T-cell (primary cell): ENCODE measurements at places on chromosomes 7 and 10.

DNA sequence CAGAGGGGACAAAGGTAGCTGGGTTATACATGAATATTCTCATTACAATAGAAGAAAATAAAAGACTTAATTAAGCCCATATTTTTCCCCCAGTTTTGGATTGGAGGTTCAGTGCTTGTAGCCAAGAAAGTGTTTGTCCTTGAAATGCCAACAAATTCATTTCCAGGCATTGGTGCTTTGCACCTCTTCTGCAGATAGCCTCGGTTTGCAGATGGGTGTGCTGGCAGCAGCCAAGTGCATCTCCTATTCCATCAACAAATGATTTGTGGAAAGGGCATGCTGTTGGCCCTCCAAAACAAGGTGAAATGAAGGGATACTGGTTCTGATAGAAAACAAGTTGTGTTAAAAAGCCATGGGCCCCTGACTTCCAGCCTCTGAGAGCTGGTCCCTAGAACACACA, 187.3 kb downstream of the DPY19L1 start:
- DNase-seq: no peak

DNA sequence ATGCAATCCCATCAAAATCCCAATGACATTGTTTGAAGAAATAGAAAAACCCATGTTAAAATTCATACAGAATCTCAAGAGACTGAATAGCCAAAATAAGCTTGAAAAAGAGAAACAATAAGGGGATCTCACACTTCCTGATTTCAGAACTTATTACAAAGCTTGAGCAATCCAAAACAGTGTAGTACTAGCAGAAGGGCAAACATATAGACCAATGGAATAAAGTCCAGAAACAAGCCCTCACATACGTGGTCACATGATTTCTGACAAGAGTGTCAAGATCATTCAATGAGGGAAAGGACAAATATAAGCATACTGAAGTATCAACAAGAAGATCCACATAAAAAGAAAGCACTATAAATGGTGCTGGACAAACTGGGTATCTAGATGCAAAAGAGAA, 31.9 kb downstream of the MICU1 start:
- no peak for DNase-seq

- DNase-seq: no peak
Observed at GRCh38 chr7:81245353-81245752, 326.5 kb upstream of the SEMA3C start.

GRCh38 chr7:130390486-130390885, 10.2 kb downstream of the CPA1 start:
- no peak for DNase-seq

DNA sequence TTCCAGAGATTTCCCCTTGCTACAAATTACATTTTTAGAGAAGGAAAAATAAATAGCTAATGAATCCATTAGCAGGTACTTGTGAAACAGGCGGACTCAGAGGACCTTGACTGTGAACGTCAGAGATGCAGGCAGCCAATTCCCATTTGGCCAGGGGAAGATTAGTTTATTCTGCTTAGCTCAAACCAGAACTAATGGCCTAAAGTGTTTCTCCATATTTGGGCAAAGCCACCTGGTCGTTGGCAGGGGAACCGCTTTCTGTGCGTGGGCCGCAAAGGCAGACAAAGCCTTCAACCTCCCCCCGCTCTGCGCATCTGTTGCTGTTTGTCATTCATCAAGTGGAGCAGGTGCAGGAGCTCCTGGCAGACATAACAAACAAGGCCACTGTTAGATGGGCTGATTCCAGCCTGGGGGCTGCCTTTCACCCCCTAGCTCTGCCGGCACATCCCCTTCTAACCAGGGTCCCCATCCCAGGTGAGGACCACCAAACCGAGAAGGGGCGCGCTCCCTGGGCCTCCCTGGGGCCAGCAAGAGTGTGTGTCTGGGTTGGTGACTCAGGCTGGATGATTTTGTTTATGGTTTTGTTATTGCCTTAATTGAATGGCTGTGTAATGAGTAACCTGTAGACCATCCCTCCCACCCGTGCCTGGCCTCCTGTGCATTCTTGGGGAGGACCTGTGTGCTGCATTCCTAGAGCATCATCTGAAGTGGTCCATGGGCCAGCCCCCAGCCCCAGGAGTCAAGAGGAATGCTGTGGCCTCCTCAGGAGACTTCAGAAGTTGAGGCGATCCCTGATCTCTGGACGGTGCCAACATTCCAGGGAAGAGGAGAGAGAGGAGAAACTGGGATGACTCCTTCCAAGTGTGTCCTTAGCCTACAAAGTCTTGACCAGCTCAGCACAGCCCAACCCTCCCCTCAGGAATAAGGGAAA, 14.5 kb upstream of the CPA1 start:
- no peak for DNase-seq

- DNase-seq: no peak
Observed at GRCh38 chr10:99590799-99591198, 29.4 kb downstream of the SLC25A28 start.

DNA sequence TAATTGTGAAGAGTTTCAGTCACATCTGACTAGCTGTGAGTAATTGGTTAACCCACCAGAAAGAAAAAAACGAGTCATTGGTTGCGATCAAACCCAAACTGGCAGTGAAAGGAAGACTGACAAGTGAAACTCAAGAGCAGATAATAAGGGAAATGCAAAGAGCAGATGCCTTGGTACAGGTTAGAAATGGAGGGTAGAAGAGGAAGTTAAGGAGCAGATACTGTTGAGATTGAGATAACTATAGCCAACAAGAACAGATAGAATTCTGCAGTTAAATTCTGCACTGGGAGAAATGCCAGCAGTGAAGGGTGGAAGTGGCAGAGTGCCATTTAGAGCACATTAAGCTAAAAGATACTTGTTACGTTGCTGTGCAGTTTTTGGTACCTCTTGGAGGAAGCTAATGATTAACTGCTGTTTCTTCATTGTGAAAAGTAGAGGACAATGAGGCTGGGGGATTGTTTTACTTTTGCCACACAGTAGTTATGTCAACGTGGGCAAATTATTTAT, 65.8 kb downstream of the CDK13 start:
- no peak for DNase-seq

- DNase-seq: no peak
Observed at GRCh38 chr10:111650088-111650487, 533.5 kb downstream of the GPAM start.

GRCh38 chr10:112585960-112586359, 138.9 kb downstream of the VTI1A start:
- DNase-seq: no peak

DNA sequence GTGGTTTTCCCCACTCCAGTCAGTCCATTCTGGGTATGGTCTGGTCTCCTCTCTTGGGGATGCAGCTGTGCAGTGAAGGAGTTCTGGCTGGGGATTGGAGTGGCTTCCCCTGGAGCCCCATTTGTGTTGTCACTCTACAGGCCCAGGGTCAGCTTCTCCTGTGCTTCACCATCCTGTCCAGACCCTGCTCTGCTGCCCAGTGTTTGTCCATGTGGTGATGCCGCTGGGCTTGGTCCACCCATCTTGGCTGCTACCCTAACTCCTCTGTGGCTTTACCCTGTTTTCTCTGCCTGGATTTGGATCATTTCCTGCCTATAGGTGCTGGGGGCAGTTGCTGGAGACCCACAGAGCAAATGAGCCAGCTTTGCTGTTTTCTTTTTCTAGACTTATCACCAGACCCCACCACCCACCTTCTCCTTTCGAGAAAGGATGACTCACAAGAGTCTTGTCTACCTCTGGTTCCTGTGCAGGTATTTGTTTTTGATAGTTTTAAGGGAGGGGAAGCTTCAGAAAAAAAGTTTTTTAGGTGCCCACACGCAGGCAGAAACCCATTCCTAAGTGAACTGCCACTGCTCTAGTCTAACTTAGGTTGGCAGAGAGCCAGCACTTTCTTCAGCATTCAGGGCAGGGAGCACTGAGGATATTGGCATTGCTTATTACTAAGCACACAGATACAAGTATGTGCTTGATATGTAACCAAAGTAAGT, 8.5 kb downstream of the ZDHHC16 start:
- peak; percentile 29 for DNase-seq

DNA sequence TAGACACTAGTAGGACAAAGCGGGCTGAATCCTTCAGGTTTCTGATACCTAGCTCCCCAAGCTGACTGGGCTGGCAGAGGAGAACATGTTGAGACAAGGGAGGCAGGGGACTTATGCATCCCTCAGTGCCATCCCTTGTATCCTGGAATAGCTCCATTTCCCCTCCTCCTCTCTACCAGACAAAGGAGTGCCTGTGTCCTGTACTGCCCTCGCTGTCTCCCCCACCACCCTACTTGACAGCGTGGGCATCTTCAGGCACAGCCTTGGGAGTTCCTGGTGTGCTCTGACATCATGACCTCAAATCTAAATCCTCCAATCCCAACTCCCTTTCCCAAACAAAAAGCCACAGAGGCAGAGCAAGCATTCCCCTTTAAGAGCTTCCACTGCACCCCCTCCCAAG, 9.0 kb downstream of the SFXN3 start:
- no peak for DNase-seq

DNA sequence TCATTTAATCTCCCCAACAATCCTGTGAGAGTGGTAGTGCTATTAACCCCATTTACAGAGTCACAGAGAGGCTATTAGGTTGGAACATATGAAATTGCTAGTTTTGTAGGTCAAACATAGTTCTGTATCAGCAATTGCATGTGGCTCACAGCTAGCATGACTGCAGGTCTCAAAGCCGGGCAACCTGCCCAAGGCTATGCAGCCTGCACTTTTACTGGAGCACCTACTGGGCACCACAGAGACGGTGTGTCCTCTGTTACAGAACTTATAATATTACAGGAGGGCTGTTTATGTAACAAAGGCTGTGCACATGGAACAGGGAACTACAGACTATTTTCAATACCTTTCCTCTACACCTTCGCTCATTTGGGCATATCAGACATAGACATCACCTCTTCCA, 355.8 kb downstream of the RPS24 start:
- no peak for DNase-seq

DNA sequence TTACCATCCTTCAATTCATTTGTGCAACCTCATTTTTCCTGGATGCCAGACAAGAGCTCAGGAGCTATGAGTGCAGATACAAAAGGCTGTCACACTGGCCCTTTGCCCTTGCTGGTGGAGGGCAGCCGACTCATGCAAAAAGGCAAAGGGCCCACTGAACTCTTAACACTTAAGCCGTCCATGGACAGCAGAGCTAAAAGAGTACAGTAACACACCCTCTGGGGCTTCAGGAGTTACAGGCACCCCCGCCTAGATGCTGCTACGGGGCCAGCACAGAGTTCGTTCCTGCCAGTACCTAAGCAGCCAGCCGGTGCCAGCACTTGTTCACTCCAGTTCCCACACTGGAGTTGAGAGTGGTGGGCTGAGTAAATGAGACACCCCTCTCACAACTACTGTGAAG, 69.9 kb upstream of the MRLN start:
- DNase-seq: no peak

DNA sequence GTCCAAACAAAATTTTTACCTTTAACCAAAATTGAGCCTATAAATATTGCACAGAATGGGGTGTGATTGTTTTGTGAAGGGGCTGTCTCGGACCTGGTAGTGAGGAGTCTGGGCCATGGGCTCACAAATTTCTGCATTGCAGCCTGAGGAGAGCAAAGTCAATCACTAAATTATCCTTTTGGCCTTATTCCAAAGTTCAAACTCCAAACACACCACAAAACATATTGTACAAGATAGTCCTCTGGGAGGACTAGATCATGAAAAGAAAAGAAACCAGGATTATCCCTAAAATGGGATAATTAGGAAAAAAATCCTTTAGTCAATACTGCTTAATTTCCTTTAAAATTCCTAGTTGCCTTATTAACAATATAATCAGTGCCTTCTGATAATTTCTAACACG, 115.5 kb downstream of the BUB3 start:
- DNase-seq: no peak

GRCh38 chr7:141300816-141301215, 227.0 kb downstream of the TMEM178B start:
- DNase-seq: no peak

DNA sequence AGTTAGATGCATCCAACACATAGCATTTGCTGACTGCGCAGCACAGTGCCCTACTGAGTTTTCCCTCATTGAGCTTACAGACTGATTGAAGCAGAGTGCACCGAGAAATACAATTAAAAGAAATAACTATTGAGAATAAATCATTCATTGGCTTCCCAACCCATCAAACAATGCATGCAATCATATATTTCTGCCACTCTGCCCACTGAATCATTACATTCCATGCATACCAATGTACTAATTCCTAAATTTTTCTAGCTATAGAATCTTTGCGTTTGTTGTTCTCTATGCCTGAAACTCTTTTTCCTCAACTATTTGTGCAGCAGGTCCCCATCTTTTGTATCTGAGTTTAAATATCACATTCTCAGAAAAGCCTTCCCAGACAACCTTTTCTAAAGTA, 783.8 kb downstream of the SORCS1 start:
- no peak for DNase-seq

- DNase-seq: no peak
Observed at GRCh38 chr10:122021379-122021778, 32.4 kb downstream of the TACC2 start.

- DNase-seq: no peak
Observed at GRCh38 chr7:77326131-77326530, 90.0 kb downstream of the GSAP start.

- no peak for DNase-seq
Observed at GRCh38 chr10:12766223-12766622, 235.3 kb downstream of the CCDC3 start.

DNA sequence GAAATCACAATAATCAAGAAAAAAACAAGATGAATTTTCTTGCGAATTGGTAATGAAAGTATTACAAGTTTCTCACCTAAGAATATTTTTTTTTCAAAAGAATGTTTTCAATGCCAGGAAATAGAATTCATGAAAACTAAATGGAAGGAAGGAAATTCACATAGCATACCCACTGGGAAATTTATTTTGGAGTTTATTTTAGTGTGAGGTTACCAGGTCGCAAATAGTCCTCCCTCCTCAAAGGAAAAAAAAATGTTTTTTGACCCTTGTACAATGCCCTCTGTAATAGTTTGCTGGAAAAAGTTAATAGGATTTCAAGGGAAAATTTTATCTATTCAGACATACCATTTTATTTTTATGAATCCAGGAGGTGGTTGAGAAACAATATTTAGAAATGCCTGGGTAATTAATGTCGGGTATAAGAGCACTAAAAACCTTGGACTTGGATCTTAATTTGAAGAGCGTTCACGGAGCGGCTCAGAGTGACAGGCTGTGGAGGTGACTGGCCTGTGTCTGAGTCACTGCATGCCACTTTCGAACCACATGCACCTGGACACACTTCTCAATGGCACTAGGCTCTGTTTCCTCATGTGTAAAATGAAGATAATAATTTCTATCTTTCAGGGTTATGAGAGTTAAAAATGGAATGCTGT, 28.2 kb downstream of the CUBN start:
- DNase-seq: no peak

DNA sequence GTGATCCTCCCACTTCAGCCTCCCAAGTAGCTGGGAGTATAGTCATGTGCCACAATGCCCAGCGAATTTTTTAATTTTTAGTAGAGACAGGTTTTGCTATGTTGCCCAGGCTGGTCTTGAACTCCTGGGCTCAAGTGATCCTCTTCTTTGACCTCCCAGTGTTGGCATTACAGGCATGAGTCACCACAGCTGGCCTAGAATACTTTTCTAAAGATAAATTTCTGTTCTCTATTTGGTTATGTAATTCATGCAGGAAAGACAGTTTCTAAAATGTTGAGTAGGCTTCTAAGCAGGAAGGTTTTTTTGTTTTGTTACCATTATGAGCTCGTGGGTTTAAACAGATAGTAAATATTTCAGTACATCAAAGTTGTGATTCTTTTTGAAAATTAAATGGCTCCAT, 5.0 kb downstream of the RBAK start:
- no peak for DNase-seq
